Naive B cell (primary cell): ENCODE measurements at places on chromosomes 6 and 20. TPM values are rescaled to one million over a fixed set of nuclear protein-coding genes. Genes with fewer than 3 reads are reported as not detected.

DNA sequence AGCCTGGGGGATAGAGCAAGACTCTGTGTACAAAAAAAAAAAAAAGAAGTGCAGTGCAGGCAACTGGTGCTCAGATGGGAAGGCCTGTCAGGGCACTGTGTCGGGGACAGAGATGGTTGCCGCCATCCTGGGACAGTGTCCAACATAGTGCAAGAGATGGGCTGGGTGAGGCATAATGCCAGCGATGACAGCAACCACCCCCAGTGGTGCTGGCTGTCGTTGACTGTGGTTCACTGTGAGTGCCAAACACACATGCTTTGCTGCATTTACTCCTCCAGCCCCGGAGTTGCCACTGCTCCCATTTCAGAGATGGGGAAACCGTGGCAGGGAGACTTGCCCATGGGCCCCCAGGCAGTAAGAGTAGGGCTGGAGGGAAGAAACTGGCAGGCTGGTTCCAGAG lies 5.2 kb upstream of the C20orf203 start:
- H3K4me3 ChIP-seq = no peak overlapping the region
- peaks cover 10% of the 10 kb centered on the region for H3K4me1 ChIP-seq
- no peak for DNase-seq
- H3K27me3 ChIP-seq = no peaks in the 10 kb centered on the region

DNA sequence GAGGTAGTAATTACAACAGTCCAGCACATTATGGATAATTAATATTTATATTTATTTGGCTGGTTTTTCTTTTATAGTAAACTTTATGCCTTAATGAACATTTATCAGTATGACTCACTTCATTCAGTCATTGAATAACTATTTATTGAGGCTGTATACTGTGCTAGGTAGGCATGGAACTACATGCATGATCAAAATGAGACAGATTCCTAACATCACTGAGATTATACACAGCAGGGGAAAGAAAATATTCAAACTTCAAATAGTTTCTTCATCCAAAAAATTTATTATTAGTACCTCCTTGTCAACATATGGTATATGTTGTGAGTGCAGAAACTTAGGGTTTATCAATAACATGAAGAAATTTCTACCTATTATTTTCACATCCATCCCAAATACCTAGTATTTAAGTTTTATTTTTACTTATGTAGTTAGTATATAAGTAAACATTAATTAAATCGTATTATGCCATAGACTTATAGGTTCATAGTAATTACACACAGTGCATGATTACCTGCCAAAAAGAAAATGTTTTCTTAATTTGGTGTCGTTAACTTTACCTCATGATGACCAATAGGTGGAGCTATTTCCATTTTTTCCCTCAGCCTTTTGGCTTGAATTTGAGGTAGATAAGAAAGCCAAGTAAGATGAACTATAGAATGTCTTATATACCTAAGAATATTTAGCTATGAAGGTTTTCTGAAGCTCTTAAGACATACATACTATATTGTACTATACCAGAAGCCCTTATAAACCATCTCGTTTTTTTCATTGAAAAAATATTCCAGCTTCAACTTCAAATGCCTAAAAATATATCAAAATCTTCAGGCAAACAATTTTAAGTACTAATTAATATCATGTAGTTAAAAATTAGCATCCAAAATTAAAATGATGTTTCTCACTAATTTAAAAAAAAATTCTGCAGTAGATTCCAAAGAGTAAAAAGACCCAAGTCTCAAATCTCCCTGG lies 12.5 kb upstream of the TMEM30A start:
- peak; percentile 27 for DNase-seq
- H3K27me3 ChIP-seq = no peaks in the 10 kb centered on the region
- no peaks in the 10 kb centered on the region for H3K4me1 ChIP-seq
- no peak overlapping the region for H3K4me3 ChIP-seq
- H3K36me3 ChIP-seq = no peaks in the 10 kb centered on the region
- H3K27ac ChIP-seq = no peak overlapping the region

DNA sequence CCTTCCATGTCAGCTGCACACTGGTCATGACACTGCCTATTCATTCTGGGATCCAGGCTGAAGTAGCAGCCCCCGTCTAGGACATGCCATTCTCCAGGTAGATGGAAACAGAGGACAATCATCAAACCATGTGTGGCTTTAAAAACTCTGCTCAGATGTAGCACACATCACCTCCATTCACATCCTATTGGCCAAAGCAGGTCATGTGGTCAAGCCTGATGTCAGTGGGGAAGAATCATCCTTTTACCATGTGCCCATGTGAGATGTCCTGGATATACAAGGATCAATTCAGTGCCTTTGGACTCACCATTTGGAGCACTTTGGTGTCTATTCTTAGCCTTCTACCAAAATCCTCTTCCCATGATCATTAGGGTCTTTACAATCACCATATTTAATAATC lies 99.5 kb downstream of the CDC5L start:
- no peaks in the 10 kb centered on the region for H3K4me1 ChIP-seq
- no peak overlapping the region for H3K27ac ChIP-seq
- no peak overlapping the region for H3K4me3 ChIP-seq

- H3K4me3 ChIP-seq = no peak overlapping the region
- no peak for DNase-seq
- H3K27me3 ChIP-seq = no peaks in the 10 kb centered on the region
- no peak overlapping the region for H3K27ac ChIP-seq
Measured at GRCh38 chr6:42352856-42353564, 98.7 kb downstream of the TRERF1 start.

GRCh38 chr6:162817196-162817595 lies 89.4 kb downstream of the PACRG start:
- no peaks in the 10 kb centered on the region for H3K36me3 ChIP-seq
- H3K27me3 ChIP-seq = no peaks in the 10 kb centered on the region
- H3K27ac ChIP-seq = no peak overlapping the region
- H3K4me3 ChIP-seq = no peak overlapping the region

DNA sequence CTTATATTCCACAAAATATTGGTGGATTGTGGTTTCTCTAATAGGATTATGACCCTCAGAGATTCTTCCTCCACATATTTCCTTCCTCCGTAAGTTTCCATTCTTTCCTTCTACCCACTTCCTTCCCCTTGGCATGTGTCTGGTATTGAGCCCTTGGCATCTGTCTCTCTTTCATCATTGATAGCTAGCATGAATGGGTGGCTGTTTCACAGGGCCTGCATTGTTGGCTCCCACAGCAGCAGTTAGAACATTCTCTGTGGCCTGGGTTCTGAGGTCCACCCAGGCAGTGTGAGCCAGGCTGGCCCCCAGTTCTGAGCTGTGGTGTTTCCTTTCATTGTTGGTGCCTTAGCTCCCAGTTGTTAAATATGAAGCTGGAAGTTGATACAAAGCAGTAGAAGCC lies 125.3 kb downstream of the ANKS1A start:
- no peak overlapping the region for H3K27ac ChIP-seq
- no peaks in the 10 kb centered on the region for H3K27me3 ChIP-seq
- DNase-seq = no peak

- peaks cover 26% of the 10 kb centered on the region for H3K36me3 ChIP-seq
- peaks cover 16% of the 10 kb centered on the region for H3K4me1 ChIP-seq
- H3K4me3 ChIP-seq = no peak overlapping the region
- H3K27ac ChIP-seq = no peak overlapping the region
- DNase-seq = no peak
- H3K27me3 ChIP-seq = no peaks in the 10 kb centered on the region
Measured at GRCh38 chr6:2831392-2831791, 10.3 kb downstream of the SERPINB1 start.

GRCh38 chr6:87658516-87658915 lies 43.5 kb downstream of the AKIRIN2 start:
- H3K27me3 ChIP-seq = no peaks in the 10 kb centered on the region
- no peak overlapping the region for H3K4me3 ChIP-seq
- no peak for DNase-seq
- H3K27ac ChIP-seq = no peak overlapping the region
- peaks cover 38% of the 10 kb centered on the region for H3K36me3 ChIP-seq
- no peaks in the 10 kb centered on the region for H3K4me1 ChIP-seq

DNA sequence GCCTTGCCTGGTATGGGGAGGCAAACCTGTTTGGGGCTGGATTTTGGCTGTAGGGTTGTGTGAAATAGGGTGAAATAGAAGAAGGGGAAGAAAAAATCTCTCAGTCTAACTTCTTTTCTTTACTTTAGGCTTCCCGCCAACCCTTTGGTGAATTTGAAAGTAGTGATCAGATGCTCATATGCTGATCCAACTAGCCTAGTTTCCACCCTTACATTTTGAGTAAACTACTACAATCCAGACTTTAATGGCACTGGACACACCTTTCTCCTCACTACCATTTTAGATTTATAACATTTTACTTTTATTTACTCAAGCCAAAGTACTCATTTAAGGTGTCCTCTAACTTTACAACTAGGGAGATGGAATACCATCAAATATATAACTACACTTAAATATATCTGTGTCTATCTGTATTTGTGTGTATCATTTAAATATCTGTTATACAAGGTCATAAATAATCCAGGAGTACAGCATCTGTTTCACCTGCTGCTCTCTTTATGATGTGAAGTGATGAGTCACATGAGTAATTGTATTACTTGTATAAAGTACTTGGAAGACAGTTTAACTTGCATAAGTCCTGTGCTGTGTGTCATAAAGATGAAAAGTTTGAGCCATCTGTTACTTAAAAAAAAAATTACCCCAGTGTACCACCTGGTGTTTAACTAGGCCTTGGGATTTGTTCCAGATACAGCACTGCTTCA lies 172.1 kb downstream of the CDKAL1 start:
- H3K27me3 ChIP-seq = no peaks in the 10 kb centered on the region
- no peaks in the 10 kb centered on the region for H3K36me3 ChIP-seq
- no peak overlapping the region for H3K4me3 ChIP-seq
- no peak for DNase-seq

DNA sequence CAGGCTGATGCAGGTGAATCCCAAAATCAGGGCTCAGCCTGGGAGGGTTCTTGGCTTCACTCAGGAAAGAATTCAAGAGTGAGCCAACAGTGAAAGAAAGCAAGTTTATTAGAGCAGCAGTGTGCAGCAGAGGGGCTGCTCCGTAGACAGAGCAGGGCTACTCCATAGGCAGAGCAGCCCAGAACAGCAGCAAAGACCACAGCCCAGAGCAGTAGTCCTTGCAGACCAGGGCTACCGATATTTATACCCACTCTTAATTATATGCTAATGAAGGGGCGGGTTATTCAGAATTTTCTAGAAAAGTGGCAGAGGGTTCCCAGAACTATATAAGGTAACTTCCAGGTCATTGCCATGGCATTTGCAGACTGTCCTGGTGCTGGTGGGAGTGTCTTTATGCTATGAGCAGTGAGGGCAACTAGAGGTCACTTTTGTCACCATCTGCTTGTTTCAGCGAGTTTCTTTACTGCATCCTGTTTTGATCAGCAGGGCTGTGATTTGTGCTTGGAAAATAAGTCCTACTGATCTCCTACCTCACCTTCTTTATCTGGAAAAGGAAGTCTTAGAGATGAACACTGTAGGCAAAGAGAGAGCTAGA lies 39.8 kb upstream of the PTPN1 start:
- peaks cover 29% of the 10 kb centered on the region for H3K4me1 ChIP-seq
- no peak for DNase-seq
- no peak overlapping the region for H3K27ac ChIP-seq
- peak overlapping the region; percentile 23 for H3K4me3 ChIP-seq

GRCh38 chr6:132907914-132908313 lies 93.5 kb downstream of the RPS12 start:
- no peak overlapping the region for H3K27ac ChIP-seq
- peaks cover 13% of the 10 kb centered on the region for H3K27me3 ChIP-seq
- no peaks in the 10 kb centered on the region for H3K4me1 ChIP-seq
- no peaks in the 10 kb centered on the region for H3K36me3 ChIP-seq
- DNase-seq = no peak

GRCh38 chr6:102812242-102812641 lies 1418.7 kb downstream of the GRIK2 start:
- H3K4me1 ChIP-seq = no peaks in the 10 kb centered on the region
- H3K27me3 ChIP-seq = no peaks in the 10 kb centered on the region
- no peaks in the 10 kb centered on the region for H3K36me3 ChIP-seq
- no peak overlapping the region for H3K27ac ChIP-seq

GRCh38 chr20:35342154-35342769 lies 50.0 kb upstream of the FAM83C start:
- H3K27ac ChIP-seq = peak overlapping the region; percentile 18
- no peak for DNase-seq
- H3K4me3 ChIP-seq = no peak overlapping the region
- no peaks in the 10 kb centered on the region for H3K27me3 ChIP-seq
- H3K4me1 ChIP-seq = no peaks in the 10 kb centered on the region

GRCh38 chr6:72769459-72770125 lies 147.7 kb downstream of the KCNQ5 start:
- peaks cover 17% of the 10 kb centered on the region for H3K4me1 ChIP-seq
- peak overlapping the region; percentile 10 for H3K27ac ChIP-seq
- H3K36me3 ChIP-seq = no peaks in the 10 kb centered on the region
- H3K27me3 ChIP-seq = no peaks in the 10 kb centered on the region
- H3K4me3 ChIP-seq = no peak overlapping the region

DNA sequence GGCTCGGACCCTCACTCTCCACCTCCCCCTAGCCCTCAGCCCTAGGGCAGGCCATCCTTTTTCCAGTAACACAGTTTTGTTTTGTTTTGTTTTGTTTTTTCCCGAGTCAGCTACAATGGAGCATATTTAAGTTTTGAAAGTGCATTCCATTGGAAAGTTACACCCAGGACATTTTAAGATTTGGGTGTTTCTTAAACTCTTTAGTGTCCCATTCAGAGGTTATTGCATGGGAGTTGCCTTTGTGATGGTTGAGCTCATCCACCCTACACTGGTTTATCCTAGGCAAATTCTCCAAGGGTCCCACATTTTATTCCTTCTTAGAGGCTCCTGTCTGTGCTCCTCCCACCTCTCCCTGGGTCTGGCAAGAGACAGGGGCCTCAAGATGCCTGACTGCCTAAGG lies 58.9 kb downstream of the THBS2 start:
- no peak overlapping the region for H3K4me3 ChIP-seq
- peaks cover 6% of the 10 kb centered on the region for H3K36me3 ChIP-seq
- H3K27me3 ChIP-seq = peaks cover 14% of the 10 kb centered on the region
- no peak overlapping the region for H3K27ac ChIP-seq
- H3K4me1 ChIP-seq = no peaks in the 10 kb centered on the region

- no peak for DNase-seq
- no peaks in the 10 kb centered on the region for H3K27me3 ChIP-seq
- no peak overlapping the region for H3K27ac ChIP-seq
- peaks cover 27% of the 10 kb centered on the region for H3K36me3 ChIP-seq
Measured at GRCh38 chr6:36858407-36858981, 16.1 kb downstream of the PPIL1 start.

Gene HLA-F
- 212 TPM for polyA plus RNA-seq

Gene EBF4
- not detected for polyA plus RNA-seq

Gene SOBP
- polyA plus RNA-seq = 1.7 TPM

Gene EXOC2
- 28.4 TPM for polyA plus RNA-seq

Gene RWDD1
- polyA plus RNA-seq = 39.7 TPM

Gene PPDPF
- 53.8 TPM for polyA plus RNA-seq

Gene VSX1
- not detected for polyA plus RNA-seq

Gene BMP5
- not detected for polyA plus RNA-seq

Gene FOXQ1
- not detected for polyA plus RNA-seq

Gene RAB22A
- polyA plus RNA-seq = 11.6 TPM

Gene GABRR1
- not detected for polyA plus RNA-seq
